Activated CD4-positive, alpha-beta memory T cell treated with anti-CD3 and anti-CD28 coated beads for 36 hours (primary cell): ENCODE measurements at places on chromosomes 16 and 17.

GRCh38 chr16:3610698-3611145 is 684 bp downstream of the SLX4 start:
- peak; percentile 10 for DNase-seq

DNA sequence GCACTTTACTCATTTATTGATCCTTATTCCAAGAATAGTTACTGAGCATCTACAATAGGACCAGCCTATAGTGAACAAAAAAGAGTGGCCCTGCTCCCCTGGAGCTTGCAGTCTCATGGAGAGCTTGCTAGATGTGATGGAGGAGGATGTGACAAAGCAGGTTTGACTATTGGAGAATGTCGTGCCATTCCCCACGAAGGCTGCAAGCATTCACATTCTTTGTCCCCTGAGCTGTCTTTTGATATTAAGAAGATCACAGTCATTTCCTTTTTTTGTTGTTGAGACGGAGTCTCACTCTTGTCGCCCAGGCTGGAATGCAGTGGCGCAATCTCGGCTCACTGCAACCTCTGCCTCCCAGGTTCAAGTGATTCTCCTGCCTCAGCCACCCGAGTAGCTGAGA is 115.0 kb upstream of the ADAMTS18 start:
- DNase-seq, result no peak

GRCh38 chr16:58264961-58265479 is 29.8 kb downstream of the PRSS54 start:
- DNase-seq, result peak; percentile 33

- DNase-seq, result no peak
Measured at GRCh38 chr16:86598607-86599565, 20.5 kb downstream of the FOXL1 start.

DNA sequence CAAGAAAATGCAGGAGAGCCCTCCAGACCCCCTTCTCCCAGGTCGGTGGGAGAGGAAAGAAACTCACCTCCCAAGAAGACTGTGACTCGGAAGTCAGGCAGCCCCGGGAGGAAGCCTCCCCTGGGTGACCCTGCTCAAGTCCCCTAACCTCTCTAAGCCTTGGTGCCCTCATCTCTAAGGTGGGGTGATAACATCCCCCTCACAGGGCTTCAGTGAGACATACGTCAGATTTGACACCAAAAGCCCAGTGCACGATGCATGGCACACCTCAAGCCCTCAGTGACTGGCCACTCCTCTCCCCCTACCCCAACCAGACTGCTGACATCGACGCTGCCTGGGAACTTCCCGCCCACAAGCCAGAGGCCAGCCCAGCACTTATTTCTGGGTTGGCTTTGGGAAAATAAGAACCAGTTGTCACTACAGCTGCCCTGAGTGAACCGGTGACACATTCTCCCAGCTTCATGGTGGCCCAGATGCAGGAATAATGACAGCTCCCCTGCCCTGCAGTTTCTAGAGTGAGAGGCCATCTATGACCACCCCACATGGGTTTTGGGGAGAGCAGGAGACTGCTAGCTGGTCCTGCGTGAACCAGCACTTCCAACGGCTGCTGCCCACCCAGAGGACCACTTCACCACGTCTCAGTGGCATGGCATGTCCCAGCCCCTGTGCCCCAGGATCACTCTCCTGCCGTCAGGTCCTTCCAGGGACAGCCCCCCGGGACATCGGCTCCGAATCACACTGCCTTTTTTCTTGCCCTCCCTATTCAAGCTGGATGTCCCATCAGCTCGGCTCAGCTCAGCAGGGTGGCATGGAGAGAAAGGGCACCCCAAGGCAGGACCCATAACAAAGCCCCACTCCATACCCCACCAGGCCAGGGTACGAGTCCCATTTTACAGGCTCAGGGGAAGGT is 9.5 kb downstream of the KNOP1 start:
- no peak for DNase-seq

DNA sequence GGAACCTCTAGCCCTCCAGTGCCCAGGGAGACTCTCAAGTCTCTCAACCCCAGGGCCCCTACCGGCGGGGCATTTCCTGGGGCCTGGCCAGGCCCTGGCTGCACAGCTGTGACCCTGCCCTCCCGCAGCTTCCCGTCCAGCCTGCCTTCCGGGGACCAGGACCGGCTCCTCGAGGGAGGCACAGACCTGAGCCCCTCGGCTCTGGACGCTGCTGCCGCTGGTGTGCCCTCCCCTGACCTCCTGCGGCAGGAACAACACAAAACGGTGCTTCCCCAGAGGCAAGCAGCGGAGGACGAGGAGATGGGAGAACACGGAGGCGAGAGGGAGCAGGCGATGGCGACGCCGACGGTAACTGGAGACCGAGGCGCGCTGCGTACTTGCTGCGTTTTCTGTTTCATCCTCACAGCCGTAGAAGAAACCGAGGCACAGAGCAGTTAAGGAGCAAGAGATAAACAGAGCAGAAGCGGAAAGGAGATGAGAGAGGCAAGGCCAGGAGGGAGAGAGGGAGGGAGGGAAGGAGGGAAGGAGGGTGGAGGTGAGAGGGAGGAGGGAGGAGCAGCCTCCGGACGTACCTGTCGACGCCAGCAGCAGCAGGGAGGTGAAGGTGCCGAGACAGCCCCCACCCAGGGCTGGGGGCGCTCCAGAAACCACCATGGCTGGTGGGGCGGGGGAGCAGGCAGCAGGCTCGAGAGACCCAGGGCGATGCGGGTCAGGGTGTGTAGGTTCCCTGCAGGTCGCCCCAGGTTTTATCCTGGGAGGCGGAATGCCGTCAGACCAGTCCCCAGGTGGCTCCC is at the start of gene PRSS22:
Gene PRSS22, minus strand, starts transcription at position 720 of the 794 bp plus-strand sequence. Its CDS starts 66 bp downstream, at position 654.
- peak; percentile 21 for DNase-seq

- no peak for DNase-seq
Measured at GRCh38 chr17:61250335-61250890, 149.2 kb upstream of the TBX2 start.

GRCh38 chr16:88803264-88803987 is at the start of gene CDT1:
TSS of gene CDT1 (plus strand) at chr16:88803789. CDS start at chr16:88803832, 43 bp downstream.
- peak; percentile 90 for DNase-seq

DNA sequence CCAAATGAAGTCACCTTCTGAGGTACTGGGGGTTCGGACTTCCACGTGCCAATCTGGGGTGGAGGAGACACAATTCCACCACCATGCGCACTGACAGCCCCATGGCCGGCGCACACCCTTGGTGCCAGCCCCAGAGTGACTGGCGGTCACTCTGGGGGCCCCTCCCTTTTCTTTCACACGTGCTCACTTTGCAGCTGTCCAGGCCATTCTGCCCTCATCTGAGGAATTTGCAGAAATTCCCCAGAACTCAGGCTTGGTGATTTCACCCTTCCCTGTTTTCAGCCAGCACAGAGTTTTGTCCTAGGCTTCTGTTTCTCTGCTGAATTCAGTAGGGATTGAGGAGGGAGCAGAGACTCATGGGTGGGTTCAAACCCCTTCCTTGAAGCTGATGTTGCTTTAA is 54.8 kb downstream of the CDRT4 start:
- DNase-seq, result no peak

- no peak for DNase-seq
Measured at GRCh38 chr17:77318491-77319210, 177.9 kb downstream of the SEC14L1 start.

GRCh38 chr16:55130911-55131310 is 193.1 kb upstream of the IRX6 start:
- DNase-seq, result no peak

- no peak for DNase-seq
Measured at GRCh38 chr16:23505180-23505665, 5.1 kb downstream of the GGA2 start.

DNA sequence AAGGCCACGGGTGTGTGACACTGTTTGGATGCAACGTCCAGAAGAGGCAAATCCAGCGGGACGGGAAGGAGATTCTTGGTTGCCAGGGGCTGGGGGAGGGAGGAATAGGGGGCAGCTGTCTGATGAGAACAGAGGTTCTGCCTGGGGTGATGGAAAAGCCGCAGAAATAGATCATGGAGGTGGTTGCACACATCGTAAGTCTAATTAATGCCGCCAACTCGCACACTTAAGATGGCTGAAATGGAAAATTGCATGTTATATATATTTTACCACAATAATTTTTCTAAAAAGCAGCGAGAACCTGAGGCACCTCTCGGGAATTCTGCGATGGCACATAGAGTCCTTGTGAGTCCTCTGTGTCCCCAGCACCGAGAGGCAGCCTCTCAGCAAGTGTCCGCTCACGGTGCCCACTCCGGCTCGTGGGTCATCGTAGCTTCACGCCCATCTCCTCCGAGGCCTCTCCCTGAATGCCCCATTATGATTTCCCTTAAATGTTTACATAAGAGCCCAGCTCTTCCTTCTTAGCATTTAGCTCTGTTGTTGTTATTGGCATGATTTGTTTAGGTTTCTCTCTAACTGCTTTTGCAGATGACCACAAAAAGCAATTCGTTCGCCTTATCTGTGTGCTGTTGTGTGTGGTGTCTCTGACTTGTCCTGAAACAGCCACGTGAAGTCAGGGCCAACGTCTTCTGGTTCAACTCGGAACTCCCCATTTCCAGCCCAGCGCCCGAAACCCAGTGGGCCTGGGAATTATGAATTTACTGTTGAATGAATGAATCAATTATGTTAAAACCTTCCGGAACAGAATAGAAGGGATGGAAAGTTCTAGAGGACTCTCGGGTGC is 7.7 kb downstream of the WFDC1 start:
- DNase-seq, result no peak

- DNase-seq, result no peak
Measured at GRCh38 chr16:75640598-75640997, 6.9 kb downstream of the KARS1 start.

DNA sequence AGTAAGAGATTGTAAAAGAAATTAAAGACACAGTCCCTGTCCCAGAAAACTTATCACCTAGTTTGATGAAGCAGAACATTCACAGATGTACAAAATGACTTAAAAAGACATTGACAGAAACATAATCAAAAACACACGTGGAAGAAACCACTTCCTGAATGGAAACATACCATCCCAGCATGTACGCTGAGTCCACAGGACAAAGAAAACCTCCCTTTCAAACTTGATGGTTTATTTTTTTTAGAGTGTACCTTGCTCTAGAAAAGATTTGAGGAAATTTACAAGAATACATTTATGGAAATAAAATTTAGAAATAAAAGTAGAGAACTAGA is 140.9 kb downstream of the PMP22 start:
- DNase-seq, result no peak

- peak; percentile 36 for DNase-seq
Measured at GRCh38 chr17:51860954-51861561, 297.5 kb downstream of the CA10 start.

- DNase-seq, result no peak
Measured at GRCh38 chr17:18115517-18115916, 7.0 kb downstream of the MYO15A start.

DNA sequence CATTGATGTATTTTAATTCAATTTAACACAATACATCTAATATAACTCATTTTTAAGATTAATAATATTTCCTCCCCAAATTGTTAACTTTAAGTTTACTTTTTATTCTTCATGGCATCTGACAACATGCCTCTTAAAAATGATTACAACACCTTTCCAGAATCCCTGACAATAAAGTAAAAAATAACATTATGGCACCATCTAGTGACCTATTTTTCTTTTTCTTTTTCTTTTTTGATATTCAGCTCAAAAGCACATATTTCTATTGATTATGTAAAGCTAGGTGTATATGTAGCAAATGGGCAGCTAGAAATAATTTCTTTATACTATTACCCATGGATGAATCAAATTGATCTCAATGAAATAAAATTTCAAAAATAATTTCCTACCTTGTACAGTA is 834.3 kb upstream of the CDH8 start:
- no peak for DNase-seq

GRCh38 chr16:27232901-27233625 is 29.7 kb downstream of the KDM8 start:
- DNase-seq, result no peak

DNA sequence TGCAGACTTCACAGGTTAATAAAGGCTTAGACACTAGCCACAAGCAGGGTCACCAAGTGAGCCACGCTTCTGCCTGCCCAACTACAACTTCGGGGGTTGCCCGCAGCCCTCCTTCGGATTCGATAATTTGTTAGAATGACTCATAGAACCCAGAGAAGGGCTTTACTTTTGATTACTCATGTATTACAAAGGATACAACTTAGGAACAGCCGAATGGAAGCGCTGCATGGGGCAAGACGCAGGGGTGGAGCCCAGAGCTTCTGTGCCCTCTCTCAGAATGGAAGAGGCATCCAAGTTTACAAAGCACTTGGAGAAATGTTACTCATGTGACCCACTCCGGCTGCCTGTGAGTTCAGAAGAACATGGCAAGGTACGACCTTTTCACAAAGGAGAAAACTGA is 7.5 kb upstream of the CDH5 start:
- no peak for DNase-seq

- no peak for DNase-seq
Measured at GRCh38 chr16:71769222-71769621, 39.4 kb downstream of the AP1G1 start.

DNA sequence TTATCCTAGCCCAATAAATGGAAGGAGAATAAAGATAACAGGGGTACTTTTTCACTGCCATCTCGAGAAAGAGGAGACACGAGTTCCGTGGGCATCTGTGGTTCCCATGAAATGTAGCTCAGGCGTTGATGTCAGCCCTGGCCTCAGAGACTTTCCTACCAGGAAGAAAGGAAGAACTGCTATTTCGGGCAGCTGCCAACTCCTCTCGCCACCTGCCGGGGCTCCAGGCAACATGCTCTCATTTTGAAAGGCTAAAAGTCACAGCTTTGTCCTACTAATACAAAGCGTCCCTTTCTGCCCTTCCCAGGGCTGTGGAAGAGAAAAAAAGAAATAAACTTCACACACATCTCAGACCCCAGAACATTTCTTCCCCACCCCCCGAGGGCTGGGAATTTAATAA is 65.8 kb downstream of the DHRS7C start:
- no peak for DNase-seq

DNA sequence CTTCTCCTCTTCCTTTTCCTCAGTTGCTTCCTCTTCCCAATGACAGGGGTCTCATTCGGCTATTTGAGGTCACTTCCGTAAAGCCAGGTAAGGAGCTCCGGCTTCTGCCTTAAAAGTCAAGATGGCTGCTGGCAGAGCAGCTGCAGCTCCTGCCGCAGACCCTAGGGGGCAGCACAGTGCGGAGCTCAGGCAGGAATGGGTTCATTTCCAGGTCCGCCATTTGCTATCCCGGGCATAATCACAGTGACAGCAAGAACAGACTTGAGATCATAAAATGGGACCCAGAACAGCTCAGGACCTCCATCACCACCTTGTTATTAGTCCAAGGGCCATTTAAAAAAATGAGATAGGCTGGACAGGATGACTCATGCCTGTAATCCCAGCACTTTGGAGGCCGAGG is 199.5 kb downstream of the ZNF18 start:
- DNase-seq, result no peak
